Smooth muscle cell of the umbilical artery (primary cell): ENCODE measurements at places on chromosomes 4 and X. TPM values are rescaled to one million over a fixed set of nuclear protein-coding genes. Genes with fewer than 3 reads are reported as not detected.

ADH7 gene
- not detected in 2 replicates for total RNA-seq

CSAG1 gene
- total RNA-seq, result not detected in 2 replicates

ARL9 gene
- 0.23 TPM in 1 of 2 replicates, not detected in the other for total RNA-seq

RTL3 gene
- total RNA-seq, result 0.05 TPM in 1 of 2 replicates, not detected in the other

SOWAHD gene
- total RNA-seq, result 0.09 and 0.89 TPM in 2 replicates

RBMXL3 gene
- not detected in 2 replicates for total RNA-seq

DUX4 gene
- not detected in 2 replicates for total RNA-seq

TMEM35A gene
- total RNA-seq, result 4.2 and 10.1 TPM in 2 replicates

RAB9B gene
- total RNA-seq, result 0.78 and 1.5 TPM in 2 replicates
